ENCODE measurements at places on chromosomes 2 and 18. TPM values are rescaled to one million over a fixed set of nuclear protein-coding genes. Genes with fewer than 3 reads are reported as not detected.

Gene KCNJ3
- not detected for total RNA-seq

Gene CDH19
- total RNA-seq: not detected

Gene ASTL
- 1.0 TPM for total RNA-seq

Gene TCF7L1
- total RNA-seq: 0.07 TPM

Gene IL1RL1
- total RNA-seq: not detected

Gene POTEC
- total RNA-seq: not detected

Gene SDC1
- total RNA-seq: not detected

Gene SP140L
- total RNA-seq: 106 TPM

Gene ZEB2
- 162 TPM for total RNA-seq

Gene ALPI
- not detected for total RNA-seq

GRCh38 chr18:67400502-67401117 lies 115.9 kb downstream of the DSEL start:
- H3K27ac ChIP-seq: no peak overlapping the region
- no peak for DNase-seq
- no peaks in the 10 kb centered on the region for H3K4me1 ChIP-seq
- no peaks in the 10 kb centered on the region for H3K27me3 ChIP-seq
- H3K4me3 ChIP-seq: no peak overlapping the region

GRCh38 chr18:68766433-68766832 lies 31.4 kb upstream of the CCDC102B start:
- H3K4me3 ChIP-seq: no peak overlapping the region
- no peaks in the 10 kb centered on the region for H3K4me1 ChIP-seq
- H3K36me3 ChIP-seq: no peaks in the 10 kb centered on the region
- no peaks in the 10 kb centered on the region for H3K27me3 ChIP-seq

GRCh38 chr2:216735668-216736067 lies 40.3 kb upstream of the IGFBP5 start:
- H3K27ac ChIP-seq: no peak overlapping the region
- peaks cover 7% of the 10 kb centered on the region for H3K27me3 ChIP-seq
- H3K36me3 ChIP-seq: no peaks in the 10 kb centered on the region
- H3K4me3 ChIP-seq: no peak overlapping the region

GRCh38 chr2:30691948-30692828 lies 115.1 kb downstream of the CAPN13 start:
- H3K4me3 ChIP-seq: no peak overlapping the region
- no peak overlapping the region for H3K27ac ChIP-seq
- DNase-seq: no peak

DNA sequence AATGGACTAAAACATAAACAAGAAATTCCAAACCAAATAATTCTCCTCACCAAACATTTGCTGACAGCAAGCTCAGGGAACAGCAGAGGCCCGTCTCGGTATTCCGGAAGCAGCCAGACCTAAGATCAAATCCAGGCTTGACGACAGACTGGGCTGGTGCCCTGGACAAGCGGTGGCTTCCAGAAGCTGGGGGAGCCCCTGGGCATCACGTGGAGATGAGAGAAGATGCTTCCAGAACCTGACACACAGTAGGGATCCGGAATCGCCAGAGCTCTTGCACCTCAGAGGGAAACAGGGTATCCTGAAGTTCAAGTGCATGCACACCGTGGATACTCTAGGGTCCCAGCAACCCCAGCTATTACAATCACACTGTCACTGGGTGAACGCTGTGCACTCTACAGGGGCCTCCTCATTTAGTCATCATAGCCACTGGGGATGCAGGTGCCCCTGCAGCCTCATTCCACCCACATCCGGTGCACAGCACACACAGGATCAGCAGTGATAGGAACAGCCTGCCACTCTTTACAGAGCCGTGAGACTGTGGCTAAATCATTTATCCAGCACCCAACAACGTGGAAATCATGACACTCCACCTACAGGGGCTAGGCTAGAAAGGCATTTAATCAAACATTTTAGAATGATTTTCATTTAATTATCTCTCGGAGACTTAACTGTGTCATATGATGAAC lies 102.6 kb downstream of the HDAC4 start:
- DNase-seq: peak; percentile 12
- peaks cover 56% of the 10 kb centered on the region for H3K4me1 ChIP-seq
- H3K27me3 ChIP-seq: peaks cover 2% of the 10 kb centered on the region
- H3K36me3 ChIP-seq: no peaks in the 10 kb centered on the region
- H3K27ac ChIP-seq: no peak overlapping the region
- no peak overlapping the region for H3K4me3 ChIP-seq

DNA sequence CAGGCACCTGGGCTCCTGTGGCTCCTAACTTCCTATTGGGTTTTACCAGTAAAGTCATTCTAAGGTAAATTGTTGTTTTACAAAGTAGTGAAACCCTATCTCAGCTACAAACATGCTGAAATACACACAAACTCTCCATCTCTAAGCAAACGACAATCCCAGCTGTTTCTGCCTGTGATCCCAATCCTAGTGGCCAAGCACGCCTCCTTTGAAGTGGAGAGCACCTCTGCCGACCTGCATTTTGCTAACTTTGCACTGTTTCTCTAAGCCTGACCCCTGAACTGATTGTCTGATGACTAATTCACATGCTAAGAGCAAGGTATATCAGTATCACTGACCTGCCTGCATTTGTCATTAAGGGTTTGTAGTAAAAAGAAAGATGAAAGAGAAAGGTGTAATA lies 124.3 kb downstream of the PAX3 start:
- H3K27ac ChIP-seq: no peak overlapping the region
- H3K4me1 ChIP-seq: no peaks in the 10 kb centered on the region
- H3K36me3 ChIP-seq: no peaks in the 10 kb centered on the region
- H3K4me3 ChIP-seq: no peak overlapping the region
- H3K27me3 ChIP-seq: no peaks in the 10 kb centered on the region
- DNase-seq: no peak

GRCh38 chr2:52886556-52886955 lies 881.0 kb upstream of the CHAC2 start:
- no peak for DNase-seq
- H3K4me3 ChIP-seq: no peak overlapping the region
- H3K4me1 ChIP-seq: no peaks in the 10 kb centered on the region
- H3K27ac ChIP-seq: no peak overlapping the region
- no peaks in the 10 kb centered on the region for H3K27me3 ChIP-seq

DNA sequence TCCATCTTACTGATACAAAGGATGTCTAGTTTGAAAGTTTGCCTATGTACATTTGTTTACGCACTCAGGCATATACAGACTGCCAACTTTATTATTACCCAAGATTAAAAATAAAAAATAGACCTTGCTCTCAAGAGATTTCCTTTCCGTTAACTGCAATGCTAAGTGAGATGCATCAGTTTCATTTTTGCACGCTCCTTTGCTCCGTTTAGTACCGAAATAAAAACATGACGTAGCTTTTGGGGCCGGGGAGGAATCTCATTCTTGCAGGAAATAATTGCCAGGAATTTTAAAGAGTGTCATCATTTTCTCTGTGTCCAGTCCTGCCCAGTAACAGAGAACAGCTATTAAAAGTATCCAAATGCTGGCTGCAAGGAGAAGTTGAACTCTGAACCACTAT lies 169.5 kb downstream of the SLC8A1 start:
- no peak overlapping the region for H3K27ac ChIP-seq
- H3K27me3 ChIP-seq: no peaks in the 10 kb centered on the region
- no peak for DNase-seq
- no peaks in the 10 kb centered on the region for H3K36me3 ChIP-seq

GRCh38 chr2:236646441-236646840 lies 76.8 kb downstream of the ACKR3 start:
- no peak for DNase-seq
- H3K27me3 ChIP-seq: peaks cover 11% of the 10 kb centered on the region
- H3K4me3 ChIP-seq: no peak overlapping the region
- no peak overlapping the region for H3K27ac ChIP-seq
- H3K4me1 ChIP-seq: no peaks in the 10 kb centered on the region
- H3K36me3 ChIP-seq: no peaks in the 10 kb centered on the region

- DNase-seq: no peak
- H3K27ac ChIP-seq: no peak overlapping the region
- peaks cover 9% of the 10 kb centered on the region for H3K27me3 ChIP-seq
- H3K4me3 ChIP-seq: no peak overlapping the region
These were observed 162.1 kb downstream of the CD8B2 start for GRCh38 chr2:106649306-106649705.

DNA sequence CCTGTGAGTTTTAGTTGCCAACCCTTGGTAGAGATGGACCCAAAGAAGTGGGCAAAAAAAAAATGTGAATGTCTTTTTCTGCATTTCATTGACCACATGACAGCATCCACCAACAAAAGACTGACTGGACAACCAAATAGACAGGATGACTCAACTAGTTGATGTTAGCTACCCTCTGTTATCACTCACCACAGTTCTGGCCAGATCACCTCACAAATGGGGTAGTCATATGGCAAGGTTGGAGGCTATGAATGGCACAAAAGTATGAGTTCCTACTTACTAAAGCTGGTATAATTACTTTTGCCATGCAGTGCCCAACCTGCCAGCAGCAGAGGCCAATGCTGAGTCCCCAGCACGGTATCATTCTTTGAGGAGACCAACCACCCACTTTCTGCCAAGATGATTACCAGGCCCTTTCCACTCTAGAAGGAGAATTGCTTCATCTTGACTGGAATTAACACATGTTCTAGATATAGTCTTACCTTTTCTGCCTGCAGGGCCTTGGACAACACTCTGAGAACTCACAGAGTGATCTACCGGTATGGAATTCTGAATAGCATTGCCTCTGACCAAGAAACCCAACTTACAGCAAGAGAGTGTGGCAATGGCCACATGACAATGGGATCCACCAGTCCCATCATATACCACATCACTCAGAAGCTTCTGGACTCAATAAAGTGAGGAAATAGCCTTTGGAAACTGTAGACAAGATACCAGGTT lies 20.1 kb upstream of the TCF7L1 start:
- H3K27ac ChIP-seq: no peak overlapping the region
- H3K27me3 ChIP-seq: peaks cover 23% of the 10 kb centered on the region
- H3K36me3 ChIP-seq: no peaks in the 10 kb centered on the region
- no peak for DNase-seq

DNA sequence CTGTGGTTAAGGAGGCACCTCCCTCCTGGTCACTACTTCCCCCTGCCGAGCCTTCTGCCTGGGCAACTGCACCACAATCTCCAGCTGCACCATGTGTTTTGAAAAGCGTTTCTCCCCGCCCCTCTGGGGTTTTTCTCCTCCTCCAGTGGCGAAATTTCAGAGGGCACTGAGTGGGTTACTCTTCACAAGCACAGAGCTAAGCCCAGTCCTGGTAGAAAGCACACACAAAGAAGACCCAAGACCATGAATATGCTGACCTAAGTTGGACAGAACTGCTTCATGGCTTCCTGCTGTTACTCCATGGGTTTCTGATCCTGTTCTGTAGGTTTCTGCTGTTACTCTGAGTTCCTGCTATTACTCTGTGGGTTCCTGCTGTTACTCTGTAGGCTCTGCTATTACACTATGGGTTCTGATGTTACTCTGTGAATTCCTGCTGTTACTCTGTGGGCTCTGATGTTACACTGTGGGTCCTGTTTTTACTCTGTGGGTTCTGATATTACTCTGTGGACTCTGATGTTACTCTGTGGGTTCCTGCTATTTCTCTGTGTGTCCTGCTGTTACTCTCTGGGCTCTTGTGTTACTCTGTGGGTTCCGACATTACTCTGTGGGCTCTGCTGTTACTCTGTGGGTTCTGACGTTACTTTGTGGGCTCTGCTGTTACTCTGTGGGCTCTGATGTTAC lies 216.6 kb downstream of the RTP5 start:
- peak overlapping the region; percentile 69 for H3K4me3 ChIP-seq
- H3K36me3 ChIP-seq: peaks cover 3% of the 10 kb centered on the region
- no peaks in the 10 kb centered on the region for H3K27me3 ChIP-seq

DNA sequence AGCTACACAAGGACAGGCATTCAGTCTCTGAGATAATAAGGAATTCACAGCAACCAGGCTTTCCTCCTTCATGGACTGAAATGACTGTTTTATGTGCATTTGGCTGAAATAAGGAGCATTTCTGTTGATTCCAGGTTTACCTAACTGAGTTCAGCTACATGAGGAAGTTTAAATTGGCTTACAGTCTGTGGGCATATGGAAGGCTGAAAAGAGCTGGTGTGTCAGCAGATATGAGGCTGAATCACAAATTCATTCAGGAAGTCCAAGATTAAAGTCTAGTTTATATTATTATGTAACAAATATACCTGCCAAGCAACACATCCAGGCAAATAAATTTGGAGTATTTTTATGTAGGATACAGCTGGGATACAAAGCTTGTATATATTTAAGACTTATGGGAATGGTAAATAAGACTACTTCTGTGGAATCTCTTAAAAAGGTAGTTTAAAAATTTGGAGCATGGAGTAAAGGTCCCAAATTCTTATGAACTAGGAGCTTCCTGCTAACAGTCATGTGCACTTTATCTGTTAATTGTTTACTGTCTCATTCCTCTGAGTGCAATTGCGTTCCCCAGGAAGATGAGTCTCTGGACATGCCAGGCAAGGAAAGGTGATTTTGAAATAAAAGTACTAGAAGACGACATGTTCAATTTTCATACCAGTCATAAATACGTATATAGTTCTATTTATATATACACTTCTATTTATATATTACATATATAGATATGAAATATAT lies 53.0 kb downstream of the ZC3H8 start:
- peaks cover 1% of the 10 kb centered on the region for H3K36me3 ChIP-seq
- no peak overlapping the region for H3K27ac ChIP-seq
- no peak overlapping the region for H3K4me3 ChIP-seq
- no peaks in the 10 kb centered on the region for H3K27me3 ChIP-seq
- DNase-seq: no peak

DNA sequence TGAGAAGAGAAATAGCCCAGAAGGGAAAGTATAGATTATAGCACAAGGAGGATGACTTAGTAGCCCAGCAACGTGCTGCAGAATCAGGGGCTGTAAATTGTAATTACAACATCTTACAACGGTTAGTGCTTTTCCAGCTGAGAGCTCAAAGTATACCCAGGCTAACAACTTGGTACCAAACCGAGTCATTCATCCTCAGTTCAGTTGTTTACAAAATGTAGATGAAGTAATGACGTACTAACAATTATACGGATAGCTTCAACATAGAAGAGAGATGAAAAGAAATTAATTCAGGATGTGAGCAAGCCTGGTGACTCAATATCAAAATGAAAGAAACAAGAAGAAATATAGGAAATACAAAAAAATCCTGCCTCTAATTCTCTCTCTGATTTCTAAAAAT lies 99.2 kb downstream of the DYNAP start:
- no peaks in the 10 kb centered on the region for H3K4me1 ChIP-seq
- H3K4me3 ChIP-seq: no peak overlapping the region
- H3K36me3 ChIP-seq: no peaks in the 10 kb centered on the region
- no peak for DNase-seq

- H3K27me3 ChIP-seq: no peaks in the 10 kb centered on the region
- no peak overlapping the region for H3K27ac ChIP-seq
- H3K4me3 ChIP-seq: no peak overlapping the region
- no peaks in the 10 kb centered on the region for H3K4me1 ChIP-seq
These were observed 36.5 kb upstream of the CDH19 start for GRCh38 chr18:66640431-66640830.

- no peak overlapping the region for H3K4me3 ChIP-seq
- DNase-seq: no peak
- no peak overlapping the region for H3K27ac ChIP-seq
These were observed 120.3 kb downstream of the MEP1B start for GRCh38 chr18:32310101-32310500.

GRCh38 chr18:48352051-48352755 lies 57.0 kb downstream of the ZBTB7C start:
- H3K36me3 ChIP-seq: no peaks in the 10 kb centered on the region
- no peaks in the 10 kb centered on the region for H3K4me1 ChIP-seq
- DNase-seq: no peak
- peaks cover 13% of the 10 kb centered on the region for H3K27me3 ChIP-seq
